A549 treated with ZK216348 at 1 μM for 4 hours (cell line): ENCODE measurements at places on chromosomes 16 and 17. TPM values are rescaled to one million over a fixed set of nuclear protein-coding genes. Genes with fewer than 3 reads are reported as not detected.

PRMT7 gene
- 22.6 to 35.5 TPM (median 30.5 TPM) in 5 replicates for total RNA-seq

JPT2 gene
- total RNA-seq = 168 to 242 TPM (median 184 TPM) in 5 replicates

ZNF267 gene
- 6.1 to 10.8 TPM (median 7.5 TPM) in 5 replicates for total RNA-seq

VTN gene
- 16.2 to 21.8 TPM (median 18.5 TPM) in 5 replicates for total RNA-seq

CACNG4 gene
- 10.0 to 14.2 TPM (median 13.1 TPM) in 5 replicates for total RNA-seq

SLC6A2 gene
- 0.14 TPM in 1 of 5 replicates, not detected in the others for total RNA-seq

OMG gene
- total RNA-seq = not detected in 5 replicates

TEX14 gene
- 0.06 to 0.21 TPM (median 0.13 TPM) in 4 of 5 replicates, not detected in the other for total RNA-seq

WNT9B gene
- total RNA-seq = not detected in 5 replicates

GJD3 gene
- total RNA-seq = 0.73 to 1.6 TPM (median 0.88 TPM) in 5 replicates

SPATA32 gene
- 0.11 to 0.41 TPM (median 0.19 TPM) in 5 replicates for total RNA-seq

KRTAP4-1 gene
- 0.32 TPM in 1 of 5 replicates, not detected in the others for total RNA-seq

GPR142 gene
- not detected in 5 replicates for total RNA-seq

PYY gene
- not detected in 5 replicates for total RNA-seq

TGFB1I1 gene
- total RNA-seq = 37.2 to 57.8 TPM (median 42.0 TPM) in 5 replicates

PIPOX gene
- total RNA-seq = 0.15 to 0.35 TPM in 2 of 5 replicates, not detected in the others

ALOXE3 gene
- 5.6 to 9.2 TPM (median 8.1 TPM) in 5 replicates for total RNA-seq

KRT36 gene
- not detected in 5 replicates for total RNA-seq

ITGA2B gene
- total RNA-seq = 1.2 to 1.9 TPM (median 1.6 TPM) in 5 replicates

RPGRIP1L gene
- 8.5 to 11.4 TPM (median 10.0 TPM) in 5 replicates for total RNA-seq

RHBDL3 gene
- 2.7 to 5.6 TPM (median 4.6 TPM) in 5 replicates for total RNA-seq

NUDT16L1 gene
- total RNA-seq = 13.1 to 26.3 TPM (median 24.8 TPM) in 5 replicates

GLTPD2 gene
- not detected in 5 replicates for total RNA-seq

ITGAE gene
- 81.5 to 101 TPM (median 95.8 TPM) in 5 replicates for total RNA-seq

SLC5A10 gene
- total RNA-seq = 0.18 to 0.52 TPM (median 0.28 TPM) in 5 replicates

ITGAD gene
- total RNA-seq = 0.04 TPM in 1 of 5 replicates, not detected in the others

KIF1C gene
- total RNA-seq = 95.3 to 132 TPM (median 116 TPM) in 5 replicates

SHISA9 gene
- total RNA-seq = 0.02 to 0.26 TPM (median 0.05 TPM) in 3 of 5 replicates, not detected in the others

SEZ6 gene
- not detected in 5 replicates for total RNA-seq

NLRC5 gene
- total RNA-seq = 3.7 to 5.7 TPM (median 4.9 TPM) in 5 replicates

FZD2 gene
- total RNA-seq = 20.7 to 44.3 TPM (median 41.9 TPM) in 5 replicates

AATK gene
- total RNA-seq = 0.17 to 0.78 TPM (median 0.57 TPM) in 5 replicates

CCL14 gene
- total RNA-seq = not detected in 5 replicates

RUNDC3A gene
- total RNA-seq = 0.74 to 1.3 TPM (median 0.90 TPM) in 5 replicates

CNGB1 gene
- 0.22 to 0.33 TPM (median 0.29 TPM) in 4 of 5 replicates, not detected in the other for total RNA-seq

KIF19 gene
- not detected in 5 replicates for total RNA-seq

CCDC47 gene
- total RNA-seq = 95.9 to 135 TPM (median 108 TPM) in 5 replicates

SRCIN1 gene
- 0.84 to 4.3 TPM (median 2.4 TPM) in 5 replicates for total RNA-seq

PTX4 gene
- 0.14 TPM in 1 of 5 replicates, not detected in the others for total RNA-seq

KRT40 gene
- not detected in 5 replicates for total RNA-seq

EFCAB3 gene
- total RNA-seq = not detected in 5 replicates

NPIPA8 gene
- 0.56 to 1.9 TPM (median 0.94 TPM) in 5 replicates for total RNA-seq

CD300A gene
- total RNA-seq = not detected in 5 replicates

DRC3 gene
- 1.8 to 2.8 TPM (median 2.4 TPM) in 5 replicates for total RNA-seq

BANP gene
- total RNA-seq = 11.5 to 20.1 TPM (median 19.4 TPM) in 5 replicates

HS3ST3A1 gene
- 0.36 TPM in 1 of 5 replicates, not detected in the others for total RNA-seq

NLRC3 gene
- 0.04 to 0.05 TPM in 2 of 5 replicates, not detected in the others for total RNA-seq

NPIPB13 gene
- total RNA-seq = 0.62 to 3.6 TPM (median 2.0 TPM) in 5 replicates

SLC16A5 gene
- total RNA-seq = 16.8 to 35.9 TPM (median 29.7 TPM) in 5 replicates

ATP2A3 gene
- 3.5 to 5.8 TPM (median 4.9 TPM) in 5 replicates for total RNA-seq

HSD17B1 gene
- total RNA-seq = 1.1 to 1.8 TPM (median 1.7 TPM) in 5 replicates

PRAC1 gene
- total RNA-seq = not detected in 5 replicates

RASD1 gene
- total RNA-seq = 0.51 to 1.5 TPM (median 1.2 TPM) in 5 replicates

SPAG9 gene
- 71.0 to 93.7 TPM (median 83.5 TPM) in 5 replicates for total RNA-seq

ACE gene
- total RNA-seq = 0.50 to 1.4 TPM (median 0.71 TPM) in 5 replicates

KRT222 gene
- total RNA-seq = 0.41 to 1.1 TPM (median 0.59 TPM) in 5 replicates

FOXN1 gene
- 0.05 to 0.07 TPM in 2 of 5 replicates, not detected in the others for total RNA-seq

HOXB9 gene
- total RNA-seq = 7.3 to 8.2 TPM (median 7.8 TPM) in 5 replicates

XYLT1 gene
- total RNA-seq = 0.67 to 1.4 TPM (median 0.78 TPM) in 5 replicates
